Stimulated activated CD4-positive, alpha-beta T cell treated with anti-CD3 and anti-CD28 coated beads, Interleukin-1b, Interleukin-23, amount 100 ng/mL, for 1 hour (primary cell): ENCODE measurements at places on chromosomes 12 and 14.

DNA sequence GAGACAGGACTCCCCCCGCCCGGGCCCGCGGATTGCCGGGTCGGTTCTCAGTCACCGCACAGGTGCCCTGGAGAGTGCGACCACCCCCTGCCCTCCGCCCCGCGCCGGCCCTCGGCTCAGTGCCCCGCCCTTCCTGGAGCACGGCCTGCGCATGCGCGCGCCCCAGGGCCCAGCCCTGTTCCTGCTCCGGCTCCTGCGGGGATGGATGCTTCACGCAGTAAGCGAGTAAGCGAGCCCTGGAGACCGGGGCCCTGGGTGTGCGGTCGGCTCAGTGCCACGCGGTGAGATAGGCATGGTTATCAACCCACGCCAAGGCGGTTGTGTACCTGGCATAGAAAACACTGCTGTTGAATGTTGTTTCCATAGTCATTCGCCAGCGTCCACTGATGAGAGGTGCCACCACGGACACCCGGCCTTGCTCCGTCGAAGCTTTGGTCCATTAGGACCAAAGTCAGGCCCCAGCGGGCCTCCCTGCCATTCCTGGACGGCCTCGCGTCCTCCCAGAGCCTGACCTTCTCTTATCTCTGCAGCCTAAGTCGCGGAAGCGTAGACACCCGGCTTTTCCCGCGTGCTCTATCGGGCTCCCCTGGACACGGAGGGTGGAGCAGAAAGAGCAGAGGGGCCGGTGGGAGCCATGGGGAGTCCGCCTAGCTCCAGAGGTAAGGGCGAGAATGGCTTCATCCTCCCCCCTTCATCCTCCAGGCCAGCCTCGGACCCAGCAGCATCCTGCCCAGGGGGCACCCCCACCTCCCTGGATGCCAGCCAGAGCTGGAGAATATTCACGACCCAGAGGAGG is 90.6 kb downstream of the PAPOLA start:
- peak; percentile 38 for DNase-seq

DNA sequence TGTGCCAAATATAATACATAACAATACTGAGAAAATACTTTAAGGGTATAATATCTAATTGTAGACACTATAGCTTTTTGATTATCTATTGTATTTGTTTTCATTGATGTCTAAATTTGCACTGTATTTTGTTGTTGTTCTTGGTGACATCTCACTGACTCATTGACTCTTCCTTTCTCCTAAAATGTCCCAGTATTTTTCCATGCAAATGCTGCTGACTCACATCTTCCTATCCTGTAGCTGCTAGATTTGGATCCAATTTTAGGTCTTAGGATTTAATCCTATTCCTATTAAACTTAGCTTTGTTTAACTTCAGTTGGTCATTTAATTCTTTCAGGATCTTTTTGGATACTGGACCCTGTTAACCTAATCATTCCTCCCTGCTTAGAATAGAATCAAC is 148.5 kb downstream of the TMTC2 start:
- DNase-seq = no peak

DNA sequence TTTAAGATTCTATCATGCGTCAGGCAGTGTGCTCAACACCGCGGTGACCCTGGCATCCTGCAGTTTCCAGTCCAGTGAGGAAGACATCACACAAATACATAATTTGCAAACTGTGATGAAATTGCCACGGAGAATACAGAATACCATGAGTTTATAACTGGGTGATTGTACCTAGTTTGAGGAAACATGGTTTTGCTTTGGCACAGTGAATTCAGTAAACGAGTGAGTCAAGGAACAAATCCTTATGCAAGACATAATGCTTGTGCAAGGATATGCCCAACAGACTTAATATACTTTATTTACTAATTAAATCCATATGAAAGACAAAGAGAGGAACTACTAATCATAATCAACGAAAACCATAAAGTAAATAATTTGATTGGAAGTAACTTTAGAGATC is 311.8 kb upstream of the TMTC1 start:
- DNase-seq = no peak

GRCh38 chr14:54762296-54762695 is 140.3 kb downstream of the GCH1 start:
- no peak for DNase-seq

DNA sequence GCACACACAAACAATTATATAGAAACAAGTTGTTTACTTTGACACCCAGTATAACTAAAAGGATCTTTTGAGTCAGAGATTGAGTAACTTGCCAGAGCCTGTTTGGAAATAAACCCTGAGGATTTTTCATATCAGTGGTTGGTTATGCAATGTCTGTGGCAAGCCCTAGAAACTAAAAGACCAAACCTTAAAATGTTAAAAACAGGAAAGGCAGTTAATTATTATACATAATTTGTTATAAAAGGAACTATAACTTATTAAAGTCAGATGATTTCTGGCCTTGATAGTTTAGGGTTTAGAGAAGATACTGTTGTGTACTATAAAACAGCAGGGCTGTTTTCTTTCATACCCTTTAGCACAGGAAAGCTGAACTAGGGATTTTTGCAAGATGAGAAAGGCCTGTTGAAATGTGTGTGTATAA is 44.1 kb downstream of the PSEN1 start:
- no peak for DNase-seq

GRCh38 chr12:46152456-46152855 is 116.4 kb downstream of the SLC38A1 start:
- DNase-seq = no peak

DNA sequence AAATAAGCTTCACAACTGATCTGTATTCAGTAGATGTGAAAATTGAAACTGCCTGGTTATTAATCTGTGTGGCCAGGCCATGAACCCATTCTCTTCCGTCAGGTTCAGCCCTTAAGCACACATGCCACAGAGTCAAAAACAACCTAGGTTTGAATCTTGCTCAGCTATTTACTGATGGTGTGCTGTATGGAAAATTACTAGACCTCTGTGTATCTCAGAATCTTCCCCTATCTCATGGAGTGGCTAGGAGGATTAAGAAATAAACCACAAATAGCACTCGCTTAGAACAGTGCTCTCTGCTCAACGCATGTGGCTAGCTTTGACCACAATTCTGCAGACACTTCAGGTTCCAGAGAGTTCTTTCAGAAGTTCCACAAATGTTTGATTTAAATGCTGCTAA is 240.7 kb upstream of the PLEKHG7 start:
- DNase-seq = no peak

- no peak for DNase-seq
Observed at GRCh38 chr14:100673085-100673806, 53.4 kb upstream of the DLK1 start.

DNA sequence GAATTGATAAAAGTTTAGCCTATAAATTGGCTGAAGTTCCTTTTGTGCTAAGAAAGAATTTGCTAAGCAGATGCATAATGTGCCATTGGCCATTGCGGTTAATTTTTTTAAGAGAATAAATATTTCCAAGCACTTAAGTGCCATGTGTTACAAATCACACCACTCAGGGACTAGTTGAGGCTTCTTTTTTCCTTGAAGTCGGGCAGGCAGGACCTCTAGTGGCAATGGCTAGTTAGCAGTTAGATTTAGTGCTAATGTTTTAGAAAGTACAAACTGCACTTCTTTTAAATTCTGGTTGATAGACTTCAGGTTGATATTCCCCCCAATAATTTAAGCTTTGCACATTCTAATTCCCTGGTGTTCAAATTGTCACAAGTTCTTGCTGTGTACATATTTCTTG is 294.3 kb downstream of the APAF1 start:
- DNase-seq = no peak

- DNase-seq = no peak
Observed at GRCh38 chr12:27982385-27982784, 9.9 kb upstream of the PTHLH start.

DNA sequence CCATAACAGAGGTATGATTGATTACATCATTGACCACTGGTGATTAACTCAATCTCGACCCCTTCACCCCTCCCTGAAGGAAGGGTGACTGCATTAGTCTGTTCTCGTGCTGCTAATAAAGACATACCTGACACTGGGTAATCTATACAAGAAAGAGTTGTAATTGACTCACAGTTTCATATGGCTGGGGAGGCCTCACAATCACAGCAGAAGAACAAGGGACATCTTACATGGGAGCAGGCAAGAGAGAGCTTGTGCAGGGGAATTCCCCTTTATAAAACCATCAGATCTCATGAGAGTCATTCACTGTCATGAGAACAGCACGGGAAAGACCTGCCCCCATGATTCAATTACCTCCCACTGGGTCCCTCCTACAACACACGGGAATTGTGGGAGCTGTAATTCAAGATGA is 55.9 kb upstream of the TMCC3 start:
- DNase-seq = no peak

DNA sequence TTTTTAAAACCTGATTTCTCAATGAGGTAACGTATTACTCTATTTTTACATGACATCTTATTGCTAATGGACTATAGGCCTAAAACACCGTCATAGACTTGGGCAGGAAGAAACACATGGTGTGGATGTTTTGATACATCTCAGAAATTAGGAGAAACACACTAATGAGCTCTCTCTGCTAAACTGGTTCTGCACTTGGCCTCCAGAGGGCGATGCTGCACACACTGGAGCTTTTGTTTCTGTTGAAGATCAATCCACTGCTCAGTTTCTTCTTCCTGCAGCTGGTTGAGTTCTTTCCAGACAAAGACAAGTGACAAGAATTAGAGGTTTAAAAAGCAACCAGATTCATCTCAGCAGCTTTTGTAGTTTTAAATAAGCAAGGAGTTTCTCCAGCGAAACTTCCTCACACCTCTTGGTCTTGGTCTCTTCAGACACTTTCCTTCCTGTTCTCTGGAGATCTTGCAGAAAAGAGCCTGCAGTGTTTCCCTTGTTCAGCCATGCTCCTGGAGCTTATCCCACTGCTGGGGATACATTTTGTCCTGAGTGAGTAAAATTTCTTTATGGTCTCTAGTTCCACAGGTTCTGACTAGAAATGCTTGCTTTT is 178.5 kb upstream of the OR4E1 start:
- DNase-seq = peak; percentile 44

DNA sequence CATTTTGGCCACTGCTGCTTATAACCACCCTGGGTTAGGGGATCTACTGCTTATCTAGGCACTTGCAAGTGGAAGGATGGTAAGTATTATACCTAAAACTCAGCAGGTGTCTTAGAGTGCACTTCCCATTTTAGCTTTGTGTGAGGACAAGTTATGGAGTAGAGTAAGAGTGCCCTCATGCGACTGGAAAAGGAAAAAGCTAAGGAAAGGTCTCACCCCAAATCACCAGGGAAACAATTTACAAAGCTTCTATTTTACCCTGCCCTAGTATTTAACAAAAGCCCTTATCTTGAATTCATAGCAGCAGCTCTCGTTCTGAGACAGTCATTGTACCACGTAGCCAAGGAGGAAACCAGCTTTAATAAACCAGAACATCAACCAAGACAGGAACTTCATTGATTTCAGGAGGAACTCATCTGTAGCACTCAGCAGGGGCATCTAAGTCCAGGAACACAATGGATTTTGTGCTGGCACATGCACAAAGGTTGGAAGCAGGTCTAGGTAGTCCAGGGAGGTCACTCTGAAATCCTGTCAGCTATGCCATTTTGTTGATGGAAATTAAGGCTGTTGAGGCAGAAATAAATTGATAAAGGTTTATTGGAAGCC is 2.9 kb downstream of the RDH12 start:
- no peak for DNase-seq

DNA sequence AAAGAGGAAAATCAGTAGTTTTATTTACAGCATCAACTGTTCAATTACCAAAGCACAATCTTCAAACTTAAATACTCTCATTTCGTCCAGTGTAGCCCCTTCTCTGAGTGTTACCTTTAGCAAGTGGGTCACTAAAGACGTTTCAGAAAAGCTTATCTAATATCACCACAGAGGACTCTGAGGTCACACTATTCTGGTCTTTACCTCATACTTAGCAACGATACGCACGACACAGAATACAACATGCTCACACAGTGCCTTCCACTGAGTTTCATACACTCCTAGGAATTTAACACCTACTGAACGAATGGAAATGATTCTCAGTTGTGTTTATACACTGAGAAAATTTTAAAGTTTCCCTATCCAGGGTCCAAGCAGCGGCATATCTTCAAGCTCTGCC is 2.0 kb downstream of the SYT10 start:
- DNase-seq = no peak

- DNase-seq = no peak
Observed at GRCh38 chr14:32077081-32078022, at the start of gene ARHGAP5. TSS of gene ARHGAP5 (plus strand) at chr14:32077304. CDS start at chr14:32090670, 13,366 bp downstream.

DNA sequence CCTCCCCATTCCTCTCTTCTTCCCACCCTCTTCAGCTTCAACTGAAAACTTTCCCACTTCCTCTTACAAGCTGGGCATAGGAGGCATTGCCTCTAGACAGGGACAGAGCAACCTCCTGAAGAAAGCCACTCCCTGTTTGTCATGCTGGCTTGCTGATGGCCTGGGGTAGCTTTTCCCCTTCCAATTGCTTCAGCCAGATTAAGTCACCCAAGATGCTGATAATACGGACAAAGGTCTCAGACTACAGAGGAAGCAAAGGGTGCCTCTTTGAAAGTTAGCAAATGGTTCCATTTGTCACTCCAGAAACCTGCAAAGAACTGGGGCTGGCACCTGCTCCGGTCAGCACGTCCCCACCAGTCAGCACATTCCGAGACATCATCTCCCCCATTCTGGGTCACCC is 6.0 kb downstream of the KRT2 start:
- DNase-seq = no peak

GRCh38 chr12:120225852-120226640 is 25.1 kb upstream of the RPLP0 start:
- no peak for DNase-seq

- no peak for DNase-seq
Observed at GRCh38 chr14:56874375-56874774, 64.1 kb upstream of the OTX2 start.

DNA sequence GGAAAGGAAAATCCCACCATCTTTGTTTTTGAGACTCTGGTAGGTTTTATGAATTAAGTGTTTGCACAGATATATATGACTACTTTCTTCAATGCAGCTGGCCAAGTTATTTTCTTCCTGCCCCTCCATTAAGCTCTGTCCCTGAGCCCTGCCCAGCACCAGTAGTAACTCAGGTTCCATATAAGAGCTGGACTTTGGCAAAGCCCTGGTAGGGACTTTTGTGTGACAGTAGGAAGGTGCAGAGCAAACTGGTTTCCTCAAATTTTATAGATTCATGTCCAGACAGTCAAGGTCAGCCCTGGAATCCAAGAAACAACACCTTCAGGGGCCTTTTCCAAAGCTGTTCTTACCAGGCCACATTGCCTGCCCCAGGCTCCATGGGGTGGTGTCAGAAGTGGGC is 47.3 kb downstream of the SSPN start:
- no peak for DNase-seq
